Activated T-helper 2 cell treated with anti-CD3 and anti-CD28 coated beads, Interferon-gamma antibody, Interleukin-2, Interleukin-4, amounts not matched to agents 10 μg/mL and 5 μg/mL and 100 μg/mL, durations not matched to agents 14 hours and 24 hours and 36 hours (primary cell): ENCODE measurements at places on chromosomes 7 and 10. TPM values are rescaled to one million over a fixed set of nuclear protein-coding genes. Genes with fewer than 3 reads are reported as not detected.

- DNase-seq, result peak; percentile 64
Observed at GRCh38 chr10:26721561-26721960, 24.1 kb downstream of the PDSS1 start.

DNA sequence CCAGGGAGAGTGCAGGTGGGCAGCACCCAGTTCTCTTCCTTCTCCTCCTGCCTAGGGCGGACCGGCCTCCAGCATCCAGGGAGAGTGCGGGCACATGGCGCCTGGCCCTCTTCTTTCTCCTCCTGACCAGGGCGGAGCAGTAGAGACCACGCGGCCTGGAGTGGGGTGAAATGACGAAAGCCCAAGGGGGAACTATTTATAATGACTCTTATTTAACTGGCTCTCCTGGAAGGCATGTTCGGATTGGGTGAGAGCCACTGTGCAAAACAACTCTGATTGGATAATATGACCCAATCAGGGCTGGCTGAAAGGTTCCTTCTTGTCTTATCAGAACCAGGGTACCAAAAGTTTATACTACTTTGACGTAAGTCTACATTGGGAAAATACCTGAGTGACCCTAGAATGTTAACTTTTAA lies 63.1 kb downstream of the ZNF37A start:
- no peak for DNase-seq

- DNase-seq, result no peak
Observed at GRCh38 chr7:211715-212058, 19.3 kb downstream of the FAM20C start.

- no peak for DNase-seq
Observed at GRCh38 chr10:128254476-128254875, 128.3 kb upstream of the MKI67 start.

DNA sequence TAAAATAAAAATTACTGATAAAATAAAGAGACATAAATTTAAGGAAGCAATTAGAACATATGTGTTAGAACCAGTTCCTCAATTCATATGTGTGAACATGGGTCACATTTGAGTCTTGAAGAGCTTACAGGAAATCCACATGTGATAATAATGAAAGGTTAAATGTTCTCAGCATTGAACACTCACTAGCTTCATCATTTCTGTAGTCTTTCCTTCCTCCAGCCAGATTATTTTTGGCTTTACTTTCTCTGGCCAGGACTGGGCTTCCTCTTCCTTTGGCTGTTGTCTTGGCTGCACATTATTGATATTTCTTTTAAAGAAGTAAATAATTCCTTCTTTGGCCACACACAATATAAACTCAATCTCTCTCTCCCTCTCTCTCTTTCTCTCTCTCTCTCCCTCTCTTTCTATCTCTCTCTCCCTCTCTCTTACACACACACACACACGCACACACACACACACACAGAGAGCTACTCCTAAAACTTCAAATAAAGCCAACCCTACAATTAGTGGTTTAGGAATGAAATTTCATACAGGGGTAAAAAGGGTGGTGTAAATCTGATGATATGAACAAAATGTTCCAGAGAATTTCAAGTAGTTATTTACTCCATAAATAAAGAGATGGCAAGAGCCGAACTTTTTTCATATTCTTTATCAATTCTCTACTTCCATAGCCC lies 171.2 kb downstream of the REEP3 start:
- DNase-seq, result no peak

GRCh38 chr7:25575634-25576033 lies 347.3 kb upstream of the NPVF start:
- DNase-seq, result no peak

GRCh38 chr10:131017566-131018285 lies 293.8 kb downstream of the TCERG1L start:
- no peak for DNase-seq

GRCh38 chr7:41874201-41874785 lies 171.4 kb upstream of the INHBA start:
- no peak for DNase-seq

DNA sequence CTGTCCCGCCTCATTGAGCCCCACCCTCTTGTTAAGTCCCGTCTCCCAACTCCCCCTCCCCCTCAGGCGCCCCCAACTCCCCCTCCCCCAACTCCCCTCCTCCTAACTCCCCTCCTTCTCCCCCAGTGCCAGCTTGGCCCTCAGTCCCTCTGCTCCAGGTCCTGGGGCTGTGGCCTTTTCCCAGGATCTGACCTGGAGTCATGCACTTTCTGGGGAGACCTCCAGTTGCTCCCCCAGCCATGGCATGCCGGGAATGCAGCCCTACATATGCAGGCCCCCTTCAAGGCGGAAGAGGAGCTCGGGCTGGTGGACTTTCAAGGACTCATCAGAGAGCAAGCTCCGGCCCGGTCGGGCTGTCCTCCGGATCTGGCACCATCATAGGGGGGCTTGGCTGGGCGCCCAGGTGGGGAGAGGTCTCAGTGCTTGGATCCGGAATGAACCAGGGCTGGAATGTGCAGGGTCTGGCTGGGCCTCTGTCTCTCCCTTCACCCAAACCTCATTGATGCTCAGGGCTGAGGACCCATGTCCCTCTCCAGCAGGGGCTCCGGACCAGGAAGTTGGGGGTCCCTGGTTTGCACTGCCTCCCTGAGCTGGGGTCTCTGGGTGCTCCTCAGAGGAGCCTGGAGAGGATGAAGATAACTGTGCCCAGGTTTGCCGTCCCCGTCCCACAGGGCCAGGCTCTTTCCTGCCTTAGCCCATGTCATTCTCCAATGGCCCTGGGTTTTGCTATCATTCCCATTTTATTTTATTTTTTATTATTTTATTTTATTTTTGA lies 41.1 kb downstream of the TMEM270 start:
- DNase-seq, result no peak

- no peak for DNase-seq
Observed at GRCh38 chr7:99460651-99461050, 5.3 kb downstream of the ATP5MF start.

- DNase-seq, result peak; percentile 41
Observed at GRCh38 chr10:17648243-17649035, 4.5 kb downstream of the STAM start.

GRCh38 chr10:70943249-70943648 lies 54.9 kb upstream of the PCBD1 start:
- no peak for DNase-seq

DNA sequence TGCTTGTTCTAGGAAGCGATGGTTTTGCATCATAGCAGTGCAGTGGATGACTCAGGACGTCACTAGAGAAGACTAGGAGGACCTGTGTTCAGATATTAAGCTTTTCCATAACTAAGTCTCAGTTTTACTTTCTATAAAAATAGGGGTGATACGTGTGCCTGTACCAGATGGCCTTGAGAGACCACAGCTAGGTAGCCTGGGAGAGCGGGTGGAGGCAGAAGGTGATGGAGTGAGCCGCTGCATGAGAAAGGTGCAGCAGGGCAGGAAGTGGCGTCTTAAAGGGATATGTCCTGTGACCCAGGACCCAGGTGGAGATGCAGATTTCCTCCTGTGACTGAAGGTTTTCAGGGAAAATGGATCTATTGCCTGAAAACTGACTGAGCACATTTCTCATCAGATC lies 304.9 kb downstream of the CDC14C start:
- DNase-seq, result no peak

DNA sequence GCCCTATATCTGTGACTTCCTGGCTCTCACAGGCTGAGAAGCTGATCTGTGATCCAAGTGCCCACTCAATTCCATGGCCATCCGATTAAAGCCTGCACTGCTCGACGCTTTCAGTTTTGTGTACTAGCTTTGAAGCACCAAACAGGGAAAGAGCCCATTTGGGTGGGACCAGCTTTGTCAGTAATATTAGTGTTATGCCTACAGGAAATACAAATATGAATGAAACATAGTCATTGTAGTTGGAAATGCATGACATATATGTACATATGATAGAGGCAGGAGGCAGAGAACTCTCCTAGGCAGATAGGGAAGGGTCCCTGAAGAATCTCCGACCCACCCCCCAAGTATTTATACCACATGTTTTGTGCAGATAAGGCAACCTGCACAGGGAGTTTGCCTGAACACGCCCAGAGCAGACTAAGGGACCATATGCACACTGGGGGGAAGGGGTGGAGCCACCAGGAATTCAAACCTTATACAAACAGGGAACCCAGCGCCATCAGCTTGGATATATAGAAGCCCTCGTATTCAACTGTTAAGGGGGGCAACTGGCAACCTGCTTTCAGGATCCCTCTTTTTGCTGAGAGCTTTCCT lies 653.2 kb downstream of the PARD3 start:
- no peak for DNase-seq

- no peak for DNase-seq
Observed at GRCh38 chr7:30413864-30414263, 64.7 kb downstream of the NOD1 start.

GRCh38 chr10:98030093-98030821 lies at the start of gene CRTAC1:
CRTAC1 (minus strand) TSS chr10:98030621; CDS start chr10:98030472, 149 bp downstream.
- DNase-seq, result no peak

GRCh38 chr10:92156874-92157773 lies 133.8 kb downstream of the CPEB3 start:
- no peak for DNase-seq

- no peak for DNase-seq
Observed at GRCh38 chr10:88313878-88314277, 269.2 kb downstream of the RNLS start.

GRCh38 chr7:15043931-15044330 lies 141.4 kb upstream of the DGKB start:
- no peak for DNase-seq

- DNase-seq, result no peak
Observed at GRCh38 chr10:50432211-50433009, 181.1 kb upstream of the ASAH2 start.

DNA sequence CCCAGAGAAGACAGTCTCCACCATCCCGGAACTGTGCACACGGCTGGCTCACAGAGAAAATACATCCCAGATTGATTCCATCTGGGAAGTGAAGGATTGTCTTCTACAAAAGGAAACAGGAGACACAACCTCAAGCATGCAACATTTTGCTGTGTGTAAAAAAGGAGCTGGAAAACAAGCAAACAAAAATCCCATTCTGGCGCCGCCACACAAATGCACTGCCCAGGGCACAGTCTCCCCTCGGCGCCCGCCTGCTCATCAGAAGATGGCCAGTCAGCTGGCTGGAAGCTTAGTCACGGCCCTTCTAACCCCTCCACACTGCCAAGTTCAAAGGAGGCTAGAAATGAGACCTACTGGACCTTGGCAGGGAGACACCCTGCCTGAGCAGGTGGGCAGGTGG lies 14.1 kb upstream of the CYTH3 start:
- no peak for DNase-seq

DNA sequence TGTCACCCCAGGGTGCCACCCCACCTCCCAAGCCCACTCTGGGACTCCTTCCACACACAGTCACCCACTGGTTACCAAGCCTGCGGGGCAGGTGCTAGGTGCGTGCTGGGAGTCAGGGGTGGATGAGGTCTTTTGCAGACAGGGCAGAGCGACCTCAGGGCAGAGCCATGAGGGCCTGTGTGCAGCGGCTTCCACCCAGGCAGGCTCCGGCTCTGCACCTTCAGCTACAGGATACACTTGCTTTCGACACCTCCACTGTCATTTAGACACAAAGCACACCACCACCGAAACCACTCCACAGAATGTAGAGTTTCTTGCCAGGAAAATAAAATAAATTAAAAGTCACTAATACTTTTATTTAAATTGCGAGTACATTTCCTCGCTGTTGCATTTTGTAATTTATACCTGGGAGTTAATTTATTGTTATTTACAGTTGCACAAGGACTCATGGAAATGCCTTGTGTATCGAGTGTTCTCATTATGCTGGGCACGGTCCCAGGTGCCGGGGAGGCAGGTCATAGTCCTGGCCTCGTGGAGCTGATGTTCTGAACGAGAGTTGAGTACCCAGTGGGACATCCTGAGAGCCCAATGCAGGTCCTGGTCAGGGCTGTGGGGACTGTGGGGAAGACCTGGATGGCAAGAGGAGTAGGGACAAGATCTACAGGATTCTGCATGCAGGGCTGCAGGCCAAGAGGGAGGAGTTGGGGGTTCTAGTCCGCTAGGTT lies 127.8 kb downstream of the CUX1 start:
- no peak for DNase-seq

- DNase-seq, result no peak
Observed at GRCh38 chr7:92319243-92319642, 73.5 kb downstream of the ANKIB1 start.

- DNase-seq, result no peak
Observed at GRCh38 chr7:8232999-8233847, 28.7 kb downstream of the ICA1 start.

GRCh38 chr7:43850348-43851116 lies 18.8 kb downstream of the MRPS24 start:
- no peak for DNase-seq

- DNase-seq, result no peak
Observed at GRCh38 chr7:40186586-40186985, 51.8 kb downstream of the SUGCT start.

GRCh38 chr10:120042705-120043104 lies 150.2 kb downstream of the SEC23IP start:
- DNase-seq, result no peak

DNA sequence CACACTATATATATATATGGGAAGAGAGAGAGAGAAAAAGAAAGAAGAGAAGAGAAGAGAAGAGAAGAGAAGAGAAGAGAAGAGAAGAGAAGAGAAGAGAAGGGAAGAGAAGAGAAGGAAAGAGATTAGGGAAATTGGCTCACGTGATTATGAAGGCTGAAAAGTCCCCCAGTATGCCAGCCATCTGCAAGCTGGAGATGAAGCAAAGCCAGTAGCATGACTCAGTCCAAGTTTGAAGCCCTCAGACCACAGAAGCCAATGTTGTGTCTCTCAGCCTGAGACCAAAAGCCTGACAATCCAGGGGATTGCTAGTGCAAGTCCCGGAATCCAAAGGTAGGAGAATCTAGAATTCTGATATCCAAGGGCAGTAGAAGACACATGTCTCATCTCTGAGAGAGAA lies 206.3 kb upstream of the PRSS1 start:
- DNase-seq, result no peak

DNA sequence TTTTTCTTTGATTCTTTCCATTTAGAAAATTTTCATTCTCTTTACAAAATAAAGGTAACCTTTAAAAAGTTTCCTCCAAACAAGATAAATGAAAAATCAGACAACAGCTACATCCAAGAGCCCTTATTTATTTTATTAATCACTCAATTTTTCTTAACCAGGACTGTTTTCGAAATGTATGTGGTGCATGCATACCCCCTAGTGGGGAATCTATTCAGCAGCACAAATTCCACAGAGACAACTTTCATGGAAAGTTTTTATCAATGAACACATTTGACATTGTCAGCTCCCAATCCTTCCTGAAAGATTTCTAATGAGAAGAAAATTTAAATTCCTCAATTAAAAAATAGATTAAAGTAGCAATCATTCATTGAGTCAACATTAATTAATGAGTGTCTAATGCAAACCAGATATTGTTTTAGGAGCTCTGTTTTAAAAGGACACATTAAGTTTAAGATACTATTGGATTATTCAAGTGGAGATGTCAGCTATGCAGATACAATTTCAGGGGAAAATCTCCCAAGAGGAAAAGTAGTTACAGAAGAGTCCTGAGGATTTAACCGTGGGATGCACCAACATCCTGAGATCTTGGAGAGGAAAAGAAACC lies 5.2 kb upstream of the HTR7 start:
- no peak for DNase-seq

Gene NEUROD6
- not detected in 2 replicates for total RNA-seq

Gene CELF2
- total RNA-seq, result 131 and 134 TPM in 2 replicates

Gene EZH2
- 91.0 and 91.7 TPM in 2 replicates for total RNA-seq

Gene AKR1C2
- not detected in 2 replicates for total RNA-seq

Gene NPFFR1
- not detected in 2 replicates for total RNA-seq

Gene JCAD
- 3.4 and 3.7 TPM in 2 replicates for total RNA-seq

Gene TMEM229A
- not detected in 2 replicates for total RNA-seq

Gene ALDH18A1
- total RNA-seq, result 121 and 127 TPM in 2 replicates

Gene PTF1A
- not detected in 2 replicates for total RNA-seq

Gene EMX2
- not detected in 2 replicates for total RNA-seq

Gene KNDC1
- 0.39 and 0.51 TPM in 2 replicates for total RNA-seq

Gene FFAR4
- total RNA-seq, result not detected in 2 replicates

Gene ARMC3
- total RNA-seq, result not detected in 2 replicates
